ENCODE measurements at places on chromosomes 4 and X.

DNA sequence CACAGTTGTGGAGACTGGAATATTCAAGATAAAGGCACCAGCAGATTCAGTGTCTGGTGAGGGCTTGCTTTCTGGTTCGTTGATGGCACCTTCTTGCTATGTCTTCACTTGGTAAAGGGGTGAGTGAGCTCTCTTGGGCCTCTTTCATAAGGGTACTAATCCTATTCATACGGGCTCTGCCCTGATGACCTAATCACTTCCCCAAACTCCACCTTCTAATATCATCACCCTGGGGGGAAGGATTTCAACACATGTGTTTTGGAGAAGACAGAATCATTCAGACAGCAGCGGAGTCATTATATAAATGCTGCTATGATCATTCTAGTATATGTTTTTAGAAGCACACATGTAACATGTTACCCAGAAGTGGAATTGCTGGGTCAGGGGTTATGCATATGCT is 295.3 kb upstream of the CTSO start:
- DNase-seq, result no peak

GRCh38 chrX:19836337-19836736 is 51.1 kb downstream of the SH3KBP1 start:
- no peak for DNase-seq

GRCh38 chrX:109793191-109793590 is 60.1 kb upstream of the ACSL4 start:
- DNase-seq, result no peak

GRCh38 chrX:57445076-57445475 is 146.7 kb upstream of the ZXDB start:
- no peak for DNase-seq

DNA sequence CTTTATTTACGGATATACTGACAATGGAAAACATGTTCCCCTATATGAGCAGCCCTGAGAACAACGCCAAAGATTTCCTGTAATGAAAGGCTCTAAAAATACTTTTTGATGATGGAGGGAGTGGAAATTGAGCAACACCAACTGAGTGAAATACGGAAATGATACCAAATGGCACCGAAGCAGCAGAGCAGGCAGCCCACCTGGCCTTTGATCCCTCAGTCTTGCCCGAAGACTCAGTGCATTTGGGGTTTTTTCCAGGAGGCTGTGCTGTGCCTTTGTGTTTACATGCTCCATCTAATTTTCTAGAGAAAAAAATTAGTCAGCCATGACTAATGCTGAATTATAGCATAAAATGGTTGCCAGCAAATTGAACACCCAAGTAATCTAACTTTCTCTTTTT is 169.9 kb upstream of the RBPJ start:
- DNase-seq, result peak; percentile 50

GRCh38 chr4:105462576-105462975 is 11.3 kb downstream of the PPA2 start:
- DNase-seq, result no peak

- DNase-seq, result no peak
Measured at GRCh38 chrX:109774136-109774535, 41.1 kb upstream of the ACSL4 start.

GRCh38 chr4:61462451-61463326 is 262.6 kb downstream of the ADGRL3 start:
- peak; percentile 84 for DNase-seq

DNA sequence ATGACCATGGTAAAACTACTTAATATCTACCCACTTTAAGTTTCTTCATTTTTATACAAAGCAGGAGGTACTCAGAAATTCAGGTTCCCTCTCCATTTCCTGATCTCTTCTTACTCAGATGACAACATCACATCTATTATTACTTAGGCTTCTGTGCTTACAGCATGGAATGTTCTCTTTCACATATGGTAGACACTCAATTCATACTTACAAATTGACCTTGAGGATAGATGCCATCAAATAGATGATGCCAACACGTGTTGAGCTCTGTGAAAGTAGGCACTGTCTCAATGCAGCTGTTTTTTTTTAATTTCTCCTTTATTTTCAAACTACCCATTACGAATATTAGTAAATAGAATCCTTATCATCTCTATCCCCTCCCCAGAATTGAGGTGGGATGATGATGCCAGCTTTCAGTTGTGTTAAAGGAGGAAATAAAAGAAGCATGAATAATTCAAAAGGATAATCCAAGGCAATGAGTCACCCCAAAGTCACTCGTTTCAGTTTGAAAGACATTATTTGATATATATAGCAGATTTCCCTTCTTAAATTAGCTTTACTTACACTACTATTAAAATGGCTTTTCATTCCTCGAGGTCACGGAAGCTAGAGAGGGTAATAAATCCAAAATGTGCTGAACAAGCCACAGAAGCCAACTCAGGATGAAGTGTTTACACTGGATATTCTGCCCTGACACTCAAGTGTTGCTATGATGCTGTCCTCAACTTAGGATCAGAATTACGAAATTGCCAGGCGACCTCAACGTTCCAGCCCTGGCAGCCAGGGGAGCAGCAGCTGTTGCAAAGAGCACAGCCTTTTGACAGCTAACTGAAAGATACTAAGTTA is 124.2 kb upstream of the EOLA2 start:
- DNase-seq, result peak; percentile 54

GRCh38 chr4:78298618-78299017 is 241.5 kb downstream of the FRAS1 start:
- DNase-seq, result peak; percentile 73

DNA sequence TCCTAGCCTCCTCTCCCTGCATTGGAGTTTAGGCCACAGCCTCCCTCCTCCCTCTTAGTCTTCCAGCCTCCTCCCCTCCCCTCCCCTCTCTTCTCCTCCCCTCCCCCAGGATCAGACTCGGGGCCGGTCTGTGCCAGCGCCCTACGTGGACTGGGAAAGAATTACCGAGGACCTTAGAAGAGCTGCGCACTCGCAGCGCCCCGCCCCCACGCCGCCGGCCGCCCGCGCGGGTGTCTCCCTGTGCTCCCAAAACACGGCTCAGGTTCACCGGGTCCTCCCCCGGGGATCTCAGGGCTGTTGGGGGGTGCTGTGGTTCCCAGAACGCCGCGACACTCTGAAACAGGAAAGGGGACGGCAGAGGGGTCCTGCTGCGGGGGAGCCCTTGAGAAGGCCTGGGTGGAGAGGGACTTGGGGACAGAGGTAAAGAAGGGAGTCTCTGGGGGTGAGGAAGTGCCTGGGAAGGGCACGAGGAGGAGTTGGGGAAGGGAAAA is 122.3 kb upstream of the TBL1X start:
- DNase-seq, result peak; percentile 71

DNA sequence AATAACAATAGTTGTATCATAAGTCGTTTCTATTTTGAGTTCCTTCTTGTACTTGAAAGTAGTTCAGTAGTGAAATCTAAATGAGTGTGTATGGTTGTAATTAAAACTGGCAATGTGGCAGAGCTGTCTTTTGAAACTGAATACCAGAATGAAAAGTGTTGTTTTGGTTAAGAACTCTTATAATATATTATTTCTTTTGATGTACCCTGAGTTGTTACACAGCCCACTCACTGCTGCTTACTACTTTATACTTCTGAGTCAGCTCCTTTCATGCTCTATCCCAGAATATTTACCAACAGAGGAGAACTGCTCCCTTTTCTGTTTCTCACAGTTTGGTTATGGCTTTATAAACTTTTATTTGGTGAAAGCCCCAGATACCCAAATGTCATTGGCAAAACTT is 28.8 kb downstream of the FAM199X start:
- no peak for DNase-seq

DNA sequence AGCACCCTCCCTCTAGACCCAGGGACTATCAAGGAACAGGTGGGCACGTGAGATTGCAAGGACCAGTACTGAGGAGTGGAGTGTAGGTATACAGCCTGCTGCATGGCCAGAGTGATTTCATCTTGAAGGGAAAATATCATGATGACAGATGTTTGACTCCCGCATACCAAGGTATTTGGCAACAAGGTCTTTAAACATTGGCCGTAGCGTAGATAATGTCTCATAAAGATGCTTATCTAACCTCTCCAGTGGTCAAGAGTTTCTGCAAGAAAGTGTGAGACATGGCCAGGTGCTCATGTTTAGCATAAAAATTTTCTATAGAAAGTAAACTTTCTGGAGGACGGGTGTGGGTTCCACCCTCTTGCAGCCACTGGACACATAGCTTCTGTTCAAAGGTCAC is 18.7 kb upstream of the ZNF630 start:
- DNase-seq, result no peak

DNA sequence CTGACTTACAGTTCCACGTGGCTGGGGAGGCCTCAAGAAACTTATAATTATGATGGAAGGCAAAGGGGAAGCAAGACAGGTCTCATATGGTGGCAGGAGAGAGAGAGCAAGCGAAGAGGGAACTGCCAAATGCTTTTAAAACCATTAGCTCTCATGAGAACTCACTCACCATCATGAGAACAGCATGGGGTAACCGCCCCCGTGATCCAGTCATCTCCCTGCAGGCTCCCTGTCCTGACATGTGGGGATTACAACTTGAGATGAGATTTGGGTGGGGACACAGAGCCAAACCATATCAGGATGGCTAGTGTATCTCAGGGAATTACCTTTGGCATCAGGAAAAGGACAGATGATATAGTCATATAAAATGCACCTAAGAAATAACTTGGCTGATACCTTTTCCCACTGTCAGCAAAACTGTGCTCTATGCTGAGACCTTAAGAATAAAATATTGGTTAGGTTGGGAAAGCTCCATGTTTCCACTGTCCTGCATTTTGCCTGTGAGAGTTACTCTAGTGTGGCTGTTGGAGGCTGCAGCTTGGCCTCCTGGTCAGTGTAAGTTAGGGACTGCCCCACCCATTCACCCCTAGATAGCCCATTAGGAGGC is 110.3 kb downstream of the UCHL1 start:
- no peak for DNase-seq

GRCh38 chrX:17078031-17078720 is 131.7 kb downstream of the REPS2 start:
- peak; percentile 68 for DNase-seq

DNA sequence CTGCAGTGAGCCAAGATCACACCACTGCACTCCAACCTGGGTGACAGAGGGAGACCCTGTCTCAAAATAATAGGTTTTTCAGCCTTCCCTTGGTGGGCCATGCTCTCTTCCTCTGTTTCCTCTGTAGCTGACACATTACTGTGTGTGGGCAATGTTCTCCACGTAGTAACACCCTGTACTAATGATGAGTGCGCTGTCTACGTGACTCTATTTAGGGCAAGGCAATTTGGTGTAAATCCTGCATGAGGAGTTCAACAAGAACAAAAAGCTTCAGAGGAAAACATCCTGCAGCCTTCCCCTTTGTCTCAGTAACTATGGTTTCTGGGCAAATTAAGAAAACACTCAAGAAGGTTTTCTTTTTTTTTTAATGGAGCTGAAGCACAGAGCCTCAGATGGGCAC is 24.4 kb upstream of the JAKMIP1 start:
- DNase-seq, result no peak

DNA sequence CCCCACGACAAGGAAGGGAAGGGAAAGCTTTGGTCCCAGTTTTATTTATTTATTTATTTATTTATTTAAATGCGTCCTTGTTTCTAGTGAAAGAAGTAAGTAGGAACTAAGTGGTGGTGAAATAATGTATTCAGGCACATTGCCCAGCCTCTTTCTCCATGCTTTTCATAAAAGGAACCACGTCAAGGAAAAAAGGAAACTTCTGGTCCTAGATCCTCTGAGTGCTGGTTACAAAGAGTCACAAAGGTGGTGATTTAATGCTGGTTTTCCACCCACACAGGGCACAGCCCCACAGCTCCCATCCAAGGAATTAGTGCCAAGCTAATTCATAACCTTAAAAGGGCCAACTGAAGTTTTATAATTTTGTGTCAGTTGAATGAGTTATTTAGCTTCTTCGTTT is 206.6 kb upstream of the GYPA start:
- no peak for DNase-seq

GRCh38 chrX:10039821-10040793 is 72.9 kb downstream of the CLDN34 start:
- no peak for DNase-seq

GRCh38 chrX:40012868-40013265 is 84.9 kb downstream of the BCOR start:
- peak; percentile 20 for DNase-seq

- no peak for DNase-seq
Measured at GRCh38 chr4:78482281-78482680, 69.3 kb upstream of the ANXA3 start.

- no peak for DNase-seq
Measured at GRCh38 chr4:183012879-183013729, 86.0 kb upstream of the WWC2 start.

- no peak for DNase-seq
Measured at GRCh38 chr4:61866378-61867030, 666.4 kb downstream of the ADGRL3 start.

GRCh38 chr4:8322794-8323704 is 53.5 kb downstream of the HTRA3 start:
- DNase-seq, result no peak

GRCh38 chrX:134694333-134695322 is 36.4 kb upstream of the PLAC1 start:
- DNase-seq, result no peak

GRCh38 chr4:176927117-176927516 is 134.4 kb upstream of the VEGFC start:
- no peak for DNase-seq

DNA sequence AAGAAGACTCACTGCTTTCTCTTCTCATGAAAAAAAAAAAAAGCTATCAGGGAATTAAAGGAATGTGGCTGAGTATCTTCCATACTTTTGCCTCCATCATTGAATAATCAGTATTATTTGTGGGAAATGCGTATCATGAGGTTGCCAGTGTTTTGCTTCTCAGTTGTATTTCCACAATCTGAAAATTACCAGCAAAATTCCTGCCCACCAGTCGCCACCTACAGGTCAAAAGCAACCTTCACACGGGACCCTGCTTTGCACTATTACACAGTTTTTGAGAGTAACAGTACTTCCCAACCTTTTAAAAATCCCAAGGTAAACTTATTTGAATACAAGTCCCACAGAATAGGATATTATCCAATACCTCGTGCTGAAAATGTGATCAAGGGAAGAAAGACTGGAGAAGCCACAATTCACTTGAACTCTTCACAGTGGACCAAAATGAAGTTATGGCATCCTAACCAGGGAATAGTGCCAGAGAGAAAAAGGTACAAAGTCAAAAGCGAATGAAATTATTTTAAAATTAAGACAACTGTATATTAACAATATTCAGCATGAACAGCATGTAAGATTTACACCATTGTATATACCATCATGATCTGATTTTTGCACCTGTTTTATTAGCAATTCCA is 30.4 kb downstream of the PGRMC1 start:
- no peak for DNase-seq

DNA sequence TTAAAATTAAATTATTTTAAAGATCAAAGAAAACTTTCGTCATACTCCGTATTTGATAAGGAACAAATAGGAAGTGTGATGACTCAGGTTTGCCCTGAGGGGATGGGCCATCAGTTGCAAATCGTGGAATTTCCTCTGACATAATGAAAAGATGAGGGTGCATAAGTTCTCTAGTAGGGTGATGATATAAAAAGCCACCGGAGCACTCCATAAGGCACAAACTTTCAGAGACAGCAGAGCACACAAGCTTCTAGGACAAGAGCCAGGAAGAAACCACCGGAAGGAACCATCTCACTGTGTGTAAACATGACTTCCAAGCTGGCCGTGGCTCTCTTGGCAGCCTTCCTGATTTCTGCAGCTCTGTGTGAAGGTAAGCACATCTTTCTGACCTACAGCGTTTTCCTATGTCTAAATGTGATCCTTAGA is at the start of gene CXCL8:
CXCL8 (plus strand) TSS at position 217 of the 426 bp plus-strand sequence; CDS start at position 307, 90 bp downstream.
- peak; percentile 91 for DNase-seq

Measured in astrocyte (in vitro differentiated cells and primary cell).